Activated CD4-positive, CD25-positive, alpha-beta regulatory T cell treated with anti-CD3 and anti-CD28 coated beads, Interleukin-2, amount 50 U/mL, for 24 hours (primary cell): ENCODE measurements at places on chromosomes 5 and 9.

DNA sequence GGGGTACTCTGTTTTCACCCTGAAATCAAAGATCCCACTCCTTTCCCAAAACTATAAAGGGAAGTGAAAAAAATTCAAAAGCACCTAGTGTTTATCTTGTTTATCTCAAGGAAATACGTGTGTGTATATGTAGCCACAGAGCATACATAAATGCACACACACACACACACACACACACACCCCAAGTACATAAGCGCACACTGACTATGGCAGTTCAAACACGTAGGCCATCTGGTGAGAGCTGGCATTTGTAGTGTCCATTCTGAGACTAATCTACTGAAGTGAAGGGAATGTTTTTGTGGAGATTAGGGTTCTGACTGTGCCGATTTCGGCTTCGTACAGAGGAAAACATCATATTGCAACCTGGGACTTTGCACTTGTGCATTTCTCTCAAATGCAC, 451.7 kb downstream of the BNC2 start:
- no peak for ATAC-seq

GRCh38 chr5:153674356-153674755, 183.9 kb downstream of the GRIA1 start:
- ATAC-seq = no peak

DNA sequence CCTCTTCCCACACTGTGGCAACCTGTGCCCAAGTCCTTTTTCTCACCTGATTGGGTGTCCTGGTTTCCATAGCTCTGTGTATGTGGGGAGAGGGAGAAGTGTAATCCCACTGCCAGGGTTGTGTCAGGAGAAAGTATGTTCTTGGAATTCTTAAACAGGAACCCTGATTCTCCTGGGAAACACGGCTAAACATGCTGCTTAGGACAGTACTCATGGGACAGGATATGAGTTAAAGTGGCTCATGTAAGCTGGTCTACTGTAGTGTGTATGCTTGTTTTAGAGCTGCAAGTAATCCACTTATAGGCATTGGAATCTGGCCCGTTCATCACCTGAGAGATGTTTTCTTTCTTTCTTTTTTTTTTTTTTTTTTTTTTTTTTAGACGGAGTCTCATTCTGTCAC, 23.9 kb downstream of the ARHGEF28 start:
- no peak for ATAC-seq

- ATAC-seq = no peak
Measured at GRCh38 chr9:121367306-121368137, 2.5 kb downstream of the STOM start.

DNA sequence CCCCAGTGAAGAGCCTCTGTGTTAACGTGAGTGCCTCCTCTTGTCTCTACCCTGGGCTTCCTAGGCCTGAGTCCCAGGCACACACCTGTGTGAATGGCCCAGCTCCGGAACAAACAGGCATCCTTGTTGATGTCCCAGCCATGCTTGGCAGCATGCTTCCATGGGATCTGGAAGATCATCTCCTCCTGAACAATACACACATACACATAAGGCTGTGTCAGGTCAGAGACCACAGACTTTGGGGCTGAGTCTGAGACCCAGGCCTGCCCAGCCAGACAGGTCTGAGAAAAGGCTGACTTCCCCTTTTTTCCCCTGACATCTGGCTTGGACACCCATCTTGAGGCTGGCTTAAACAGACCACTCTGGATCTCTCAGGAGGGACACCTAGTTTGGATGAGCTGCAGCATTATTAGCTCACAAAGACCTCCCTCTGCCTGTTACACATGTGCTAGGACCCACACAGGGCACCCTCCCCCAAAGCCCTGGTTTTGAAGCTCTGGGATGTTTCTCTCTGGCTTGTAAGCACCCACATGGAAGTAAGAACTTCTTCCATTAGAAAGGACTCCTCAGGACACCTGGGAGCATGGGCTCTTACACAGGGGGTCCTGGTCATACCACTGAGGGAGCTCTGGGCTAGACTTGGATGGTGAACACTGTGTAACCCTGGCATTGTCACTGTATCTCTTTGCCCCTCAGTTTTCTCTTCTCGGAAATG, 2.6 kb downstream of the IRF1 start:
- ATAC-seq = no peak
